ENCODE measurements at places on chromosomes 1 and 21.

GRCh38 chr1:164836614-164837018 lies 277.6 kb downstream of the PBX1 start:
- no peak for DNase-seq

- no peak for DNase-seq
These were observed 227.9 kb downstream of the KCNT2 start for GRCh38 chr1:196380316-196380715.

DNA sequence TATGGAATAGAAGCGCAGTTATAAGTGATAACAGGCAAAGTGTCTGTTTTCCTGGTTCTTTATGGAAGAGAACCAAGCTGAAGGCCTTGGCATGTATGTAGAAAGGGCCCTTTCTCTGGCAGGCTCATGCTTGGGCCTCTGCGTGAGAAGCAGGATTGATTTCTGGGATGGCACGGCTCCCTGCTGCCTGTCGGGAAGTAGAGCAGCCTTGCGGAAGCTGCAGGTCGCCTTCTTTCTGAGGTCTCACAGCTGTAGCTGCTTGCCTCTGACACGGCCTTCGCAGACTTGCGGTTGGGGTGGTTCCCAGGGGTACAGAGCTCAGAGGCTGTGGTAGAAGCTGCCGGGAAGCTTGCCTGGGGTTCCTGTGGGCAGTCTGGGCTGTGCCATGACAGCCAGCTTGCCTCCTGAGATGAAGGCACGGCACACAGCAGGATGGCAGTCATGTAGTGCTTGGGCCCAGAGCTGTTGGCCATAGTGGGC lies 39.4 kb downstream of the TRAPPC10 start:
- DNase-seq = peak; percentile 77

DNA sequence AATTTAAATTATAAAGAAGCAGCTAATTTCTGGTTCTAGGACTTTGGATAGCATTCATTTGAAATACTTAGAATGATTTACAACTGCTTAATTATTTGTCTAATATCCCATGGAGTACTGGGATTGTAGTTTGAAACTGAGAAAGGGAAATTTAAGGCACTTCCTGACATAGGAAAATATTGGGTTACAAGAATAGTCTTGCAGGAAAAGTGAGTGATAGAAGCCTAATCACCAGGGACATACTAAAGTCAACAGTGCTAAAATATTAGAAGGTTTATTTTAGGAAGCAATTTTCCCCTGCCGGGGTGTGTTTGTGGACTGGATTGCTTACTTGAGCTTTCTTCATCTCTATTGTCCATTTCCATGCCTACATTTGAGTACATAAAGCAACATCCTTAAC lies 661.6 kb downstream of the ADGRL2 start:
- no peak for DNase-seq

DNA sequence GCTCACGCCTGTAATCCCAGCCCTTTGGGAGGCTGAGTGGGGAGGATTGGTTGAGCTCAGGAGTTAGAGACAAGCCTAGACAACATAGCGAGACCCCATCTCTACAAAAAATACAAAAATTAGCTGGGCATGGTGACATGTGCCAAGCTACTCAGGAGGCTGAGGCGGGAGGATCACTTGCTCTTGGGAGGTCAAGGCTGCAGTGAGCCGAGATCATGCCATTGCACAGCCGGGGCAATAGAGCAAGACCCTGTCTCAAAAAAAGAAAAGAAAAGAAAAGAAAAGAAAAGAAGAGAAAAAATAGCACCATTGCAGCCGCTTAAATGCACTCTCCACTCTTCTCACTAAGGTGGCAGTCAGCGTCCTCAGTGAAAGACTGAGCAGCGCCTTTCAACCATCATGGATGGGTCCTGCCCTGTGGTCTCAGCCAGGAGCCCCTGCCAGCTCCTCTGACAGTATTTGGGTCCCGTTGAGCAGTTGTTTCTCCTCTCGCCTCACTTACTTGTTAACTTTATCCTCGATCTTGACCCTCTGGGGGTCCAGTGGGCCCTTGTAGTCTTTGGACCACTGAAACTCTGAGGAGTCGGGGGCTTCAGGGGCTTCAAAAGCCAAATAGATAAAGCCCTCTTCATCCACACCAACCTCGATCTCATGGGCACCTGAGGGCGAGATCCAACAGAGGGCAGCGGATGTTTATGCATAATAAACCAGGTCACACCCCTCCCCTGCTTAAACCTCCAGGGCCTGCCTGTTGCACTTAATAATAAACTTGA lies 36.9 kb downstream of the MYOM3 start:
- DNase-seq = no peak

DNA sequence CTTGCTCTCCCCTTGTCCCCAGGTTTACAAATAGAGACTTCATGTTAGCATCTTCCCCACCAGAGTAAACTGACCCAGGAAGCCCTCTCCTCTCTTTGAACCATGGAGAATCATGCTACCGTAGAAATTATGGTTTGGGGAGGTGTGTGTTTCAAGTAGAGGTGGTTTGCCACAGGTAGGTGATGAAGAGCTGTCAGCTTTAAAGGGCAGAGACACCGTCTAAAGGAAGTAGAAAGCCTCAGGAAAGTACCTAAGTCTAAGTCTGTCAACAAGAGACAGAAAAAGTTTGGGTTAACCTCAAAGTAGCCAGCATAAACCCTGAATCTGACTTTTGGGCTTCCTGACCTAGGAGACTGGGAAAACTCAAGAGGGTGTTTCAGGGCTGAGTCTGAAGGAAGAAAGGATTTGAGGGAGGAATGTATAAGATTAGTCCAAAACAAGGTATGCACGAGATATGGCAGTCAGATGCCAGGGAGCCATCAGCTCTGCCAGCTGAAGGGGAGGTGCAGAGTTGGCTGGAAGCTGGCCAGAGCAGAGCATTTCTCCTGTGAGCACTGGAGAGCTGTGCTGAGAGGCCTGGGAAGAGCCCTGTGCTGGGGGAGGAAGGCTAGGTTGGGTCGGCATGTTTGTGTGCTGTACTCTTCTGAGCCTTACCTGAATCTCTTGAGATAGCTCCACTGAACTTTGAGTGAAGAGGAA lies 14.3 kb downstream of the ADAMTSL4 start:
- DNase-seq = no peak

DNA sequence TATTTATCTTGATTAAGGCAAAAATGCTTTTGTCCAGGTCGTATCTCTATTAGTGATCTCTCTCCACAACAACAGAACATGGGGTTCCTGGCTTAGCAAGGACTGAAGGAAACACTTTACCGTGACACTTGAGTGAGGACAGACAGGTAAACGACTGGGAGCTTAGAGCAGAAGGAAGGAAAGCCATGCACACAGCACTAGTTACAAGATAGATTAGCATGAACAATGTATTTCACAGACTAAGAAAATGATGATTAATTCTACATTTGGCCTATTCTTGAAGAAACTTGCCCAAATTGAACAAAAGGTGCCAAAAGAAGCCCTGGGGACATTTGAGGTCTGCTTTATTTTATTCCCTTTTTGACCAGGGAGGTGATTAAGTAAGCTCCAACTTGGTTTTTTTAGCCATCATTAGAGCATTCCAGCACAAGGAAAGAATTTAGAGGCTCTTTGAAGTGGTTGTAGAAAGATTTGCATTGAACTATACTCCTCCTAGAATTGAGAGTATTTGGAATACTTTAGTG lies 248.5 kb downstream of the USP25 start:
- no peak for DNase-seq

DNA sequence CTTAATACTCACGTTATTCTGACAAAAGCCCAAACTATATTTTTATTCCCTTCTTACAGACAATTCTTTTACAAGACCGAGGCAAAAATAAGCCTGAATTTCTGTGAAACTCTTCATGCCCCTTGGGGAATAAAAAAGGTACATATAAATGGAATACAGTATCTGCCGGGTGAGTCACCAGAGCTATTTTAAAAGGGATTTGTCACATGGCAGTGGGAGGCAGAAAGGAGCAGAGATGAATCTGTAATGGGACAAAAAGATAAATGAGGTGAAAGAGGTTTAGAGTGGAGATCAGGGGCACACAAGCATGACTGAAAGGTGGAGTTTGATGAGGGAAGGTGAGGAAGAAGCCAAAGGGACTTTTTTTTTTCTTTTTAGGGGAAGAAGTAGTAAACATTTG lies 8.8 kb downstream of the XCL1 start:
- DNase-seq = no peak
